Placental epithelial cell (primary cell): ENCODE measurements at places on chromosomes 6 and 20. TPM values are rescaled to one million over a fixed set of nuclear protein-coding genes. Genes with fewer than 3 reads are reported as not detected.

The RIN2 gene
- 56.7 and 57.3 TPM in 2 replicates for total RNA-seq

The ZC3H12D gene
- total RNA-seq = 0.39 and 0.43 TPM in 2 replicates

The GJA1 gene
- 130 and 195 TPM in 2 replicates for total RNA-seq

The RING1 gene
- total RNA-seq = 26.2 and 44.4 TPM in 2 replicates

The MTFR2 gene
- 2.0 and 2.4 TPM in 2 replicates for total RNA-seq

The OR2J1 gene
- not detected in 2 replicates for total RNA-seq

The PRDM1 gene
- 0.79 and 0.98 TPM in 2 replicates for total RNA-seq

The DNAH8 gene
- under 0.01 TPM in 1 of 2 replicates, not detected in the other for total RNA-seq

The MACROD2 gene
- 0.65 and 2.7 TPM in 2 replicates for total RNA-seq

The DEFB110 gene
- total RNA-seq = not detected in 2 replicates

The PROKR2 gene
- not detected in 2 replicates for total RNA-seq

The TUBB2B gene
- 0.39 and 9.7 TPM in 2 replicates for total RNA-seq

The STX11 gene
- total RNA-seq = 0.65 and 0.79 TPM in 2 replicates

The ENPP3 gene
- 0.11 TPM in 1 of 2 replicates, not detected in the other for total RNA-seq

The AHCY gene
- total RNA-seq = 83.2 and 184 TPM in 2 replicates

The CALHM6 gene
- total RNA-seq = 0.79 and 0.98 TPM in 2 replicates

The PPP1R11 gene
- total RNA-seq = 31.4 and 49.2 TPM in 2 replicates

The TFAP2A gene
- 19.2 and 24.3 TPM in 2 replicates for total RNA-seq

The FILIP1 gene
- total RNA-seq = under 0.01 TPM in 2 replicates

The TGM6 gene
- not detected in 2 replicates for total RNA-seq

The AGER gene
- total RNA-seq = 5.7 and 5.9 TPM in 2 replicates

The NTSR1 gene
- 0.11 TPM in 1 of 2 replicates, not detected in the other for total RNA-seq

The MRPL2 gene
- 22.8 and 28.1 TPM in 2 replicates for total RNA-seq

The CLDN20 gene
- total RNA-seq = not detected in 2 replicates
